ENCODE measurements at places on chromosomes 5 and 9. TPM values are rescaled to one million over a fixed set of nuclear protein-coding genes. Genes with fewer than 3 reads are reported as not detected.

DNA sequence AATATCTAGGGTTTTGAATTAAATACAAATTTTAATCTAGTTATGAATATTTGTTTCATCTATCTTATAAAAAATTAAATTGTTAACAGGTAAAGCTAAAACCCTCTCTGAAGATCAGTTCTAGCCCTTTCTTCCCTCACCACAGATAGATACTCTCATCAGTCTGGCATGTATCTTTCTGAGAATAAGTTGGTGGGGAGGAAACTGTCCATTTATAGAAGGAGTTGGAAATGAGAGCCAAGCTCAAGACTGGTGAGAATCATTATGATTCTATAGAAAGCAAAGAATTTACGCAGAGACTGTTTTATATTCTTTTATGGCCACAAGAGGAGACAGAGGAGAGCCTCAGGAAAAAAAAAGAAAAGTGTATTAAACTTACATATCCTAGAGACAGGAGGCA lies 59.0 kb downstream of the STARD4 start:
- DNase-seq = no peak

DNA sequence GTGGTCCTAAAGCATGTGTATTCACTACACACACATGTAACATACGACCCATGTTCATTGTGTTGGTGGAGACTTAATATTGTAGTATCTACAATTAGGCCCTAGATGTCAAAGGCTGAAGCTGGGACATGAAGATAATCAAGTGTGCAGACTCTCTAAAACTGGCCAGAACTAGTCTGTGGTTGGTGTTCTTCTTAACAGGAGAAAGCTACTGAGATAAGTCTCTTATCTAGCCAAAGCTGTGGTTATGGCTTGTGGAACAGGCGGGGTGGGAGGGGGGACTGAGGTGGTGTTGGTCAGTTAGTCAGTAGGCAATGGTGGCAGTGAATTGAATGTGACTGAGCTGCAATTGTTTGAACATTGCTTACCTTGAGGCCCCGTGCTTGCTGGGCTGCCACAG lies 112.7 kb upstream of the SLC24A2 start:
- DNase-seq = no peak

DNA sequence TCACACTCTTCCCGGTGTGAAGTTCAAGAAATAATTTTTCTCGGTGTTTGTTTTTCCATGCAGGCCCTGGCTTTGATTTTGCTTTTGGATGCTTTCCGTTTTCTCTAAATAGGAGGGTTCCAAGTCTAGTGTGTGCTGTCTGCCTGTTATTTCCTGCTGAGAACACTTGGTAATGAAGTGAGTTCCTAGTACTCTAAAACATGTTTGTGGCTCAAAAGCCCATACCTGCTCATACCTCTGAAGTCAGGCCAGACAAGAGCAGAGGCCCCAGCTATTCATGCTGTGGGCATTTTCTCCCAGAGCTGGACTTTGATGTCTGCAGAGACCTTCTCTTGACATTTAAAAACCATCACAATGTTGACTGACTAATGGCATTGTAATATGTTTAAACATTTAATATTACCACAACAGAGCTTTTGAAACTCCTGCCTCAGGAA lies 211.2 kb downstream of the GOLPH3 start:
- no peak for DNase-seq

- no peak for DNase-seq
Observed at GRCh38 chr5:128409166-128409800, 128.8 kb downstream of the FBN2 start.

The SLC46A2 gene
- polyA plus RNA-seq = 0.12 TPM

The TAF11L14 gene
- not detected for polyA plus RNA-seq

The STK10 gene
- polyA plus RNA-seq = 16.5 TPM

The PLPP6 gene
- polyA plus RNA-seq = 17.8 TPM

GRCh38 chr5:133029416-133029815 lies 3.1 kb upstream of the ZCCHC10 start:
- no peak for DNase-seq

- no peak for DNase-seq
Observed at GRCh38 chr5:151019331-151019730, 1.1 kb upstream of the GPX3 start.

DNA sequence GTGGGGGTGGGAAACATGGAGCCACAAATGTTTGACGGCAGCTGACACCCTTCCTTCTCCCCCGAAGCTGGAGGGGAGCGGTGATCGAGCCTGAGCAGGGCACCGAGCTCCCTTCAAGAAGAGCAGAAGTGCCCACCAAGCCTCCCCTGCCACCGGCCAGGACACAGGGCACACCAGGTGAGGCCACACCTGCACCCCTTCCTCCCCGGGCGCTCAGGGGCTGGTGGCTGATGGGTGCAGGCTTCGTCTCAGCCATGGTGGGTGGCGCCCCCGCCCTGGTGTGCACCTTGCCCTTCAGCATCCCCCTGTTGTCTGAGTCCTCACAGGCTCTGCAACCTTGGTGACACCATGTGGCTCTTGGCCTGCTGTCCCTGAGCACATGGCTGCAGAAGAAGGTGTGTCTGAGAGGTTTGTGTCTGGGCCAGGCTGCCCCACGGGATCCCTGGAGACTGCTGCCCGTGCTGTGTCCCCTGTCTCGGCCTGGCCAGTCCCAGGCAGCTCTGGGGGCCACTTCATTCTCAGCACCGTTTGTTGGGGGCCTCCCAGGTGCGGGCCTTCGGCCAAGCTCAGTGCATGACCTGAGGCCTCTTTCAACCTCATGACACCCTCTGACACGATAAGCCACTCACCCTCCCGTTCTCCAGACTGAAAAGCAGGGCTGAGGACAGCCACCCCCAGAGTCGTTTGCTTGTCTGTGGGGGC lies 11.1 kb downstream of the MAN1B1 start:
- DNase-seq = no peak

DNA sequence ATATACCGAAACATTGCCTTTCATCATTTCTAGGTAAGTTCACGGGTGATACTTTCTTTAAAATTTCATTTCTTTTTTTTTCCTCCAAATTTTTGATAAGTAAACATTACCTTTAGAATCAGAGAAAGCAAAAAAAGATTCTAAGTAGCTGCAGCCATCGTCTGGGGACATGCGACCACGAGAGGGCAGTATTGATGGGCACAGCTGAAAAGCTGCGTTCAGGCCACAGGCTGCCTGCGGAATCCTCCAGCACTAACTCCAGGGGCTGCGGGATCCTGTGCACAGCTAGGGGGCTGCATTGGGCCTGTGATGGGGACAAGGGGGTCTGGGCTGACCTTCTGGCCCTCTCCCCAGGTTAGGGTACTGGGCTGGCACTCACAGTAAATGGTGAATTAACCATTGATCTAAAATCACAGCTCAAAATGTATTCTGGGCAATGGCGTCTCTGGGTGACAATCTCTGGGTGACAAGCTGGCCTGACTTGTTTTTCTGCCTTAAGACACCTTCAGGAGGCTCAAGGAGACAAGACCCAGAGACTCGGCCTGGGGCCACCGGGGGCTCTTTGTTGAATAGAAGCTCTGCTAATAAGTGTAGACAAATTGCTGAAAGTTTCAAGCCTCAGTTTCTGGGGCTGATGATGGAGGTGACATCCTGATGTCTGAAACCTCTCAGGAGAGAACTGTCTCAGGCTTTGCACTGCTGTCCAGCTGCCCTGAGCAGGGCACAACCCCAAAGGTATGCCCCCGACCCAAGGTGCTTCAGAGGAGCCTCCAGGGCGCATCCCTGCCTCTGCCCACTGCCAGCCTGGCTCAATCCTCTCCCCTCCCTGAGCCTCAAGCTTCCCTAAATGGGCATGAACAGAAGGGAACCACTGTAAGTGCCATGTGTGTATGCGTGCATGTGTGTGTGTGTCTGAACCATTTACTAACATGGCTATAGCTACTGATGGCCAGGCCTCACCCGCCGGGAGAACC lies 44.3 kb upstream of the SARDH start:
- DNase-seq = peak; percentile 73

GRCh38 chr5:151565971-151566370 lies 25.2 kb downstream of the FAT2 start:
- DNase-seq = no peak

DNA sequence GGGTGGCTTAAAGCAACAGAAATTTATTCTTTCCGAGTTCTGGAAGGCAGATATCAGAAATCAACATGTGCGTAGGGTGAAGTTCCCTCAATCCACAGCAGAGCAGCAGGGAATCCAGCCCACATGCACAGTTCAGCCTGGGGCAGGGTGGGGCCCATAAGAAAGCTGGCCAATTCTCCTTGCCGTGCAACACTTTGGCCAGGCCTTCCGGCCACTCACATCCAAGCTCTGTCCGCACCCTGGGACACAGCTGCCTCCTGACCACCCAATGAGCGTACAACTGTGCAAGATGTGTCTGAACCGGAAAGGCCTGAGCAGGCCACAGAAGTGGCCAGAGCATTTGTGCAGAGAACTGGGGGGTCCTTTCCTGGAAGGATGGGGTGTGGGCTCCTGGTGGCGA lies 274.9 kb downstream of the GADD45G start:
- DNase-seq = no peak

DNA sequence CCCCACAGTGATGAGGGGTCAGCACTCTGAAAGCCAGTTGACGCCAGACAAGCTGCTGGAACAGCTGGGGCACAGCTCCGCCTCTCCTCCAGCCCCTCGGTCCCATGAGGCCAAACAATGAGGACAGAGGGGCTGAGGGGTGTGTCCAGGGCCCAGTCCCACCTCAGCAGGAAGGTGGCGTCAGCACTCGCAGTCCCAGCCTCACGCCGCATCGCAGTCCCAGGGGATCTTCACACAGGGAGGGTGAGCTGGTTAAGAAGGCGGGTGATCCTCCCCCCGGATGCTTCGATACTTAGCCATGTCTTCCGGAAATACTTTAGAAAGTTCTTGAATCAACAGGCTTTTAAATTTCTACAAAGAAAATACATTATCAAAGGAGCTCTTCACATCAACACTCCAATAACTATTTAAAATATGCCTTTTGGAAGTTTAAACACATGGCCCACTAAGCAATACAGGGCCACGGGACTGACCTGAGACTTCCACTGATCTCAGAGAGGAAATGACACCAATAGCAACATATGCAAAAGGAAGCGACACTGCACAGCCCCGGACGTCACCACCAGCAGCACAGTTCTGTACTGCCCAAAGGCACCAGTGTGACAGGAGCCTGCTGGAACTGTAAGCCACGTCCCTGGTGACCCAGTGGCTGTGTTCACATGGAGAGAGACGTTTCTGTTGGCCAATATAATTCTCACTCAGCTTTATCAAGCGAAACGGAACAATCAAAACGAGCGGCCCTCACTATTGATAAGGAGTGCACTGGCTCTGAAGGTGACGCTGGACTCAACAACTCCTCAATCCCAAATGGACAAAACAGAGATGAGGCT lies 5.9 kb downstream of the MED10 start:
- no peak for DNase-seq

All from left kidney (tissue), 8 donors.